ENCODE measurements at places on chromosomes 6 and 20.

DNA sequence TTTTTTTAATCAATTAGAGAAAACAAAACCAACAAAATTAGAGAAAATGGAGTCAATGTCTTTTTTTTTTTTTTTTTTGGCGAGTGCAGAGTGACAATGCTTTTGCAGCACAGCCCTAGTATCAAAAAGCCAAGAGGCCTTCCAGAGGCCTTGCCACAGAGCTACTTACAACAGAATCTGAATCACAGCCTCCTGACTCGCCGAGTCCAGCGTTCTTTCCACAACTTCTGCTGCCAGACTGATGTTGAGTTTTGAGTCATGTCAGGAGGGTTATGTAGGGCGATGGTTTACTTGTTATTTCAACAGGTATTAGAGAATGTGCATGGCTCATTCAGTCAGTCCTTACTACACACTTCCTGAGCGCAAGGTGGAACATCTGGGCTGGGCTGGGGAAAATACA is 88.6 kb downstream of the FNDC1 start:
- DNase-seq, result no peak

GRCh38 chr20:266596-267562 is 9.4 kb downstream of the DEFB132 start:
- DNase-seq, result peak; percentile 89

DNA sequence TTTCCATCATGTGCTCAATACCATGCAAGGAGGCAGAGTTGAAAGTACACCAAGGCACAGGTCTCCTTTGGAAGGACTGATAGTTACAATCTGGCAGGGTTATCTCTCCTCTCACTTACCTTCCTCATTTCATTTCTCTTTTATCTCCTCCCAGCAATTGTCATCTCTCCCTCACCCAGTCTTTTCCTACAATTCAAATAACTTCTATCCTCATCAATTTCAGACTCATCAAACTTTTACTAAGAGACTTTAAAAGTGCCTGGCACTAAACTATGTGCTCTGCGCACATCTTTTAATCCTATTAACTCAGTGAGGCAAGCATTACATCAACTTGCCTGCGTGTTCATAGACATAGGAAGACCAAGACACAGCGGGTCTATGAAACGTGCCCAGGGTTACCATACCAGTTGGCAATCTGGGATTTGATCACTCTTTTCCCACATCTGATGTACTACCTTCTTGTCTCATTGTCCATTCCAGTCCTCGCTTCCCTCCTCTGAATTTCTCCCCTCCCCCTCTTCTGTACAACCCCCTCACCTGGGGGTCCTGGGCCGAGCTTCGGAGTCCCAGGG is 1.2 kb downstream of the VARS1 start:
- no peak for DNase-seq

GRCh38 chr6:125154761-125155135 is 1.2 kb downstream of the TPD52L1 start:
- DNase-seq, result peak; percentile 17

DNA sequence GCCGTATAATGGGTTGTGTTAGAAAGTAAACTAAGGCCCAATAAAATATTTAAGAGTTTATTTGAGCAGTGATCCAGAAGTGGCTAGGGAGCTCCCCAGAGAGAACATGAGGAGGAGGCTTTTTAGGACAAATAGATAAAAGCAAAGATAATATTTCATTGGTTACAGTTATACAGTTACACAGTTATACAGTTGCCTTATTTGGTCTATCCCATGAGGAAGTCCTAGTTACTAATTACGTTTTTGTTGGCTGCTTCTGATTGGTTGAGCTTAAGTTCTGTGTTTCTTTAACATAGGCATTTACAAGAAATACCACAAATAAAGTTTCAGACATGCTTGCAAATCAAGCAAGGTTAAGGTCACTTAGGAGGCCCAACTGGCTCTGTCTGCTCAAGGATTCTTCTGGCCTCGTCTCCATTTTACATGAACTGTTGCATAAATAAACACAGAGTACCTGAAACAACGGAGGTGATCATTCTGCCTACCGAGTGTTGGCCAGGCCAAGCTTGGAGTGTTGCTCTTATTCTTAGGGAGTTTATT is 7.0 kb downstream of the UBD start:
- DNase-seq, result no peak

Measured in activated CD4-positive, alpha-beta memory T cell treated with anti-CD3 and anti-CD28 coated beads, Interleukin-2, amount 10 ng/mL, durations not matched to agents 7 days and 5 days (primary cell).